Fibroblast of skin of right biceps (primary cell): ENCODE measurements at places on chromosomes 1 and 21.
A peak's percentile ranks its signal among the peaks of the same experiment; 100 is the strongest.

- DNase-seq, result no peak
Measured at GRCh38 chr1:17220287-17220686, 15.4 kb downstream of the PADI1 start.

DNA sequence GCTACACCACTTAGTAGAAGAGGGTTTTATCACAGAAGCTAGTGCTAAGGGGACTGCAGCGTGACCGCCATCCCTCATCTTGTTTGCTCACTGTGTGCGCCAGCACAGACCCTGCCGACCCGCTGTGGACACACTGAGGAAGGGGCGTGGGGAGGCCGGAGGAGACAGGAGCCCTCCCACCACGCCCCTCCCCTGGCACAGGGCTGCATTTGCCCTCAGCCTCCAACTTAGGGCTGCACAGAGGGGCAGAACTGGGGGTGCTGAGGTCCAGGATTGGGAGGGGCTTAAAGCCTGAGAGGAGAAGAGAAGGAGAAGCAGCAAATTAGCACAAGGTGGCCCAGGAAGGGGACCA is 37.2 kb downstream of the RRP1 start:
- no peak for DNase-seq

GRCh38 chr21:35649186-35649585 is 411.1 kb downstream of the SETD4 start:
- peak; percentile 61 for DNase-seq

- peak; percentile 37 for DNase-seq
Measured at GRCh38 chr1:233904633-233905415, at the start of gene SLC35F3. SLC35F3 (plus strand) TSS chr1:233904676.

DNA sequence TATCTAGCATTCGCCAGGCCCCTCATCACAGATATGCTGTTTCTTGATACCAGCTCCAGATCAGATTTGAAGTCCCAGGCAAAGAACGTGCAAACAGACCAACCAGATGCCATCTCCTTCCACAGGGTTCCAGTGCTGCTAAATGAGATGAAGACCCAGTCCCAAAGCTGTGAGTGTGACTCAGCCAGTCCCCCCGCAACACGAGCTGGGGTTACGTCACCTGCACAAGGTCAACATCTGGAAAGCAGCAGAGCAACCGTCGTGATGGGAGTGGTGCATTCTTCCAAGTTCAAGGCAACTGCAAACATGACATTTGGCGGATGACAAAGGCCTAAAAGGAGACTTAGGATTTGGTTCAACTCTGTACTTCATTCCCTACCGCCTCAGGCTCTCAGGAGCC is 69.6 kb upstream of the TIAM1 start:
- DNase-seq, result no peak

GRCh38 chr1:175307160-175307559 is 114.6 kb upstream of the KIAA0040 start:
- no peak for DNase-seq

GRCh38 chr1:227459326-227459841 is 104.0 kb upstream of the ZNF678 start:
- DNase-seq, result peak; percentile 23

- DNase-seq, result no peak
Measured at GRCh38 chr1:30535595-30536325, 187.6 kb downstream of the MATN1 start.

GRCh38 chr1:67818725-67819301 is 14.5 kb downstream of the GNG12 start:
- DNase-seq, result no peak

GRCh38 chr1:236103646-236104218 is 38.6 kb upstream of the GPR137B start:
- DNase-seq, result peak; percentile 52

DNA sequence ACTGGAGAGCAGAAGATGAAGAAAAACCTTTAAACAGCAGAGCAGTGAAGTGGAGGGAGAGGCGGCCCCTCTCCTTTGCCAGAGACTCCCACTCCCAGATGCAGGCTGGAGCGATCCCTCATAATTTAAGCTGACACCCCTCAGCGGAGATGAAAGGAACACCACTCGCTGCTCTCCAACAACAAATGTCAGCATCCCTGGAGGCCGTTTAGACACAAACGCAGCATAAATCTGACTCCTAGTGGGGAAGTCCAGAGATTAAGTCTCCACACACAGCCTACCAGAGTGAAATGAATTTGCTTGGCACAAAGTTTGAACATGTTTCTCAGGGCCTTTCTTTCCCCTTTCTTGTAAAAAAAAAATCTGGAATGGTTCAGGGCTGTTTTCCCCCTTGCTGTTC is 137.8 kb downstream of the LMX1A start:
- DNase-seq, result no peak

GRCh38 chr1:160357286-160358002 is 9.4 kb upstream of the NHLH1 start:
- peak; percentile 19 for DNase-seq

- DNase-seq, result peak; percentile 64
Measured at GRCh38 chr1:96513136-96513535, 208.4 kb upstream of the PTBP2 start.

GRCh38 chr21:27382404-27382803 is 415.5 kb upstream of the ADAMTS5 start:
- DNase-seq, result no peak

DNA sequence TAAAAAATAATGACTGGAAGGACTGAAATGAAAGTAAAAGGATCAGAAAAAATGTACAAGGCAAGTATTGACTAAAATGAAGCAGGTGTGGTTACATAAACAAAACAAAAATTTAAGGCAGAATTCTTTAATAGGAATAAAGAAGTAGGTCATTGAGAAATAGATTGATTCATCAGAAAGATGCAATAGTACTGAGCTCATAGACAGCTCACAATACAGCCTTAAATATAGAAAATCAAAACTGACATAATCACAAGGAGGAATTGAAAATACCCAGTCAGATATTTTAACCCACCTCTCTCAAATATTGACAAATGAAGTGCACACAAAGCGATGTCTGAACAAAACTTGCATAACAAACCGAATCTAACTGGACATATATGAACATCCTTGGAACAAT is 366.8 kb upstream of the DPYD start:
- no peak for DNase-seq

GRCh38 chr1:39016604-39017171 is 9.5 kb upstream of the NDUFS5 start:
- DNase-seq, result no peak

- DNase-seq, result peak; percentile 36
Measured at GRCh38 chr1:51915951-51916350, 37.4 kb upstream of the NRDC start.

- DNase-seq, result peak; percentile 91
Measured at GRCh38 chr1:67850611-67851075, 17.4 kb upstream of the GNG12 start.

GRCh38 chr1:172679000-172679772 is 20.3 kb downstream of the FASLG start:
- DNase-seq, result no peak

DNA sequence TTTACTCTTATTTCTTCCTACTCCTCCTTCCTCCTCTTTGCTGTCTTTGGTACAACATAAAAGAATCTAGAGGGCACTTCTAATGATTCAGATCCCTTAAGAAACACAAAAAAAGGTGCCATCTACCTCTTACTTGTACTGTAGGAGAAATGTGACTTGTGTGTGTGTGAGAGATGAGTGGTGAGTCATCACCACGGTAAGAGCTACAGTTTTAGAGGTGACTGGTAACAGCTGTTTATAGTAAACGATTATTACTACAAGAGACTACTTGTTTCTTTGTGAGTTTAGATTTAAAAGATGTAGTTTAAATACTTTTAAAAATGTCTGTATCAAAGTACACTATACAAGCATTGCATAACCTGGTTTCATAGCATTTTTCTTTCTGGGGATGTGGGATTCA is 40.4 kb downstream of the SLC35D1 start:
- peak; percentile 53 for DNase-seq

GRCh38 chr21:14545906-14546480 is at the start of gene SAMSN1:
SAMSN1 (minus strand) TSS chr21:14546315; CDS start chr21:14546261, 54 bp downstream.
- DNase-seq, result no peak

GRCh38 chr1:110434946-110435345 is 16.0 kb upstream of the PROK1 start:
- no peak for DNase-seq

DNA sequence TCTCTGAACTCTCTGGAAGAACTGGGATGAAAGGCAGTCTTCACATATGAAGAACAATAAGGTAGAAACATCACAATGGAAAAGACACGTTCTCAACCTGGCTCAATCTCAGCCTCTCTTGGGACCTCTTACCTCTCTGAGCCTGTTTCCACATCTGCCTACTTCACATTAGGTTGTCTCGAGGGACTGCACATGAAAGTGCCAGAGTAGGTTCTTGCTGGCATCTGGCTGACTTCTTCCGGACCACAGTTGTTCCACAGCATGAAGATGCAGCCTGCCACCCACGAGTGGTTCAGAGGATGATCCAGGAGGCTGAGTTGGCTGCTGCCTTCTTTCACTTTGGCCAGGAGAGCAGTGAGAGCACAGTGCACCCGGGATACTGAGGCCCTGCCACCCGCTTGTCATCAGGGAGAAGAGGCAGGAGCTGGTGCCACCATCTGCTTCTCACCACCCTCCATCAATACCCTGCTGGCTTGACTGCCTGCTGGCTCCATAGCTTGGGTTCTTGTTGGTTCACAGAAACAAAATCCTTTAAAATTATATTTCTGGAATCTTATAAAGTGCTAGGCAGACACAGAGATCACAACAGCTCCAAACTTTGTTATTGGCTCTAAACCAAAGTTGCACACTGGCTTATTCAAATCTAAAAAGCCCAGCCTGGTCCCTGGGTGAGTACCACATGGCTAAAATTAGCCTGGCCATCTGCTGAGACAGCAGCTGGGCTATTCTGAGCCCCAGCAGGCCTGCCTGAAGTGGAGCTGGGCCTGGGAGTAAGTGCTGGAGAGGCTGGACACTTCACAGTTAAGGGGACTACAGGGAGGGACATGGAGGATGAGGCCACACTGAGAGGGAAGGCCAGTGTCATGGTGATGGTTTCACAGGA is 46.9 kb upstream of the LIN9 start:
- DNase-seq, result no peak

GRCh38 chr1:28074892-28075511 is 13.4 kb downstream of the EYA3 start:
- no peak for DNase-seq

GRCh38 chr21:34365809-34366208 is 2.0 kb downstream of the KCNE2 start:
- DNase-seq, result no peak

DNA sequence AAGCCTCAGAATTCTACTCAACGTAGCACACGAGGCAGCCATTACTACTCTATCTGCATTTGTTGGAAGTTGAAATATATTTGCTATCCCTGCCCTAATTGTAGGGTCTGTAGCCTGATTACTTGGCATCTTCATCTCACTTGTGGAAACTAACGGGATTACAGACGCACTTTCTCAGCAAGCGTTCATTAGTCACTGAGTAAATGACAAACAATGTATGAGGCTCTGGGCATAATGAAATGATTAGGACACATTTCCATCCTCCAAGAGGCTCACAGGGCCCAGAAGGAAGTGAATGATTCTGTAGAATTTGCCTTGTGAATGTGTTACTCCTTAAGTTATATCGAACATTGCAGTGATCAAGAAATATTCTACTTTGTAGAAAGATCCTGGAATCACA is 78.1 kb downstream of the KIF26B start:
- DNase-seq, result peak; percentile 63

GRCh38 chr1:189084811-189085210 is 1392.9 kb downstream of the BRINP3 start:
- no peak for DNase-seq

DNA sequence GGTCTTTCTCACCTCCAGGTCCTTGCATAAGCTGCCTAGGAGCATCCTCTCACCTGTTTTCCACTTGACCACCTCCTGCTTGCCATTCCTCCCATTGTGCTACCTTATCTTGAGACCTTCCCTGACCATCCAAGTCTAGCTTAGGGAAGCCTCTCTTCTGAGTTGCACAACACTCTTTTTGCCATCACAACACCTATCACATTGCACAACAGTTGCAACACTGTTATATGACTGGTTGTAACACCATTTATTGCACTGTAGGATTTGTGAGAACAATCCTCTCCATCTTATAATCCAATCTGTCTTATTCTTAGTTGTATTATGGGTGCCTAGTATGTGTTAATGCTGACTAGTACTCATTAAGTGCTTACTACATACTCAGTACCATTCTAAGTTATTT is 488.7 kb downstream of the OMA1 start:
- no peak for DNase-seq

DNA sequence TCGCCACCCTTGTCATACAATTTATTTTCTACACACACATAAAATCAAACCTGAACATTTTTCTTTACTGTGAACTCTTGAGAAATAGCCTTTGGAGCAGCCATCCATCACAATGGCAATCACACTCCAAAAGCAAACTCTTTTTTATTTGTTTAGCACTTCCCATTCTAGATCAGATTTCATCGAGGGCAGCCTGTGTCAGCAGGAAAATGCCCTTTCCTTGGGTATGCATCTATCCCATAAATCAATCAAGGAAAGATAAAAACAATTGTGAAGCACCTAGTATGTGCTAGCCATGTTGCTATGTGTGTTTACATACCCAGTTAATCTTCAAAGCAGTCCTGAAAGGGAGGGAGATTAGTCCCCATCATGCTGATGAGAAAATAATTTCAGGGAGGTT is 484.1 kb upstream of the USP24 start:
- no peak for DNase-seq

DNA sequence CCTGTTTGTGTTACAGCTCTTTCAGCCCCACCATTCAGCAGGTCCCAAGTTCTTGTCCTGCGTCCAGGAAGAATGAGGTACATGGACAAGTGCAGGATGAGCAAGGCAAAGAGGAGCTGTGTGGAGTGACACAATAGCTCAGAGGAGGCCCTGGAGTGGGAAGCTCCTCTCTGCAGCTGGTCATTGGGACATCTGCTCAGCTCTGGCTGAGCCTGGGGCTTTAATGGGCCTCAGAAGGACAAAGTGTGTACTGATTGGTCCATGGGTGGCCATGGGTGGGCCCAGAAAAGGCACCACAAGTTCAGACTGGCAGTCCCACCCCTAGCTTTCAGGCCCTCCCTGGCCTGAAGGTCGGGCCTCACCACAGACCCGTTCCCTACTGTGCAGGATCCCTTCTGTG is 14.7 kb upstream of the HYI start:
- DNase-seq, result no peak

DNA sequence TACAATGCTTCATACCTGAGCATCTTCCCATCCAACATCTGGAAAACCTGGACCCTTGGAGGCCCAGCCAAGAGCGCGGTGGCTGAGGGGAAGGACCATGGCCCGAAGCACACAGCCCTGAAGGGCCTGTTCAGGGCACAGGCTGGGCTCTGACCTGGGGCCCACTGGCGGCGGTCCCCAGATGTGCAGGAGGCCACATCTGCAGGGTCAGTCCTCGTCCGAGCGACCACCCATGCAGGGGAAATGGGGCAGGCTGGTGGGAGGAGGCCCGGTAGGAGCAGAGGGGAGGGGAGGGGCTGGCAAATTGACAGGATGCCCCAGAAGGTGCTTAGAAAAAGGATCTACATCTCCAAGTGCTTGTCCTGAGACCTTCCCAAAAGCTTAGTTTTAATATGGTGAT is 59.9 kb downstream of the DISP3 start:
- DNase-seq, result no peak
